ENCODE measurements at places on chromosomes 16 and 17.

DNA sequence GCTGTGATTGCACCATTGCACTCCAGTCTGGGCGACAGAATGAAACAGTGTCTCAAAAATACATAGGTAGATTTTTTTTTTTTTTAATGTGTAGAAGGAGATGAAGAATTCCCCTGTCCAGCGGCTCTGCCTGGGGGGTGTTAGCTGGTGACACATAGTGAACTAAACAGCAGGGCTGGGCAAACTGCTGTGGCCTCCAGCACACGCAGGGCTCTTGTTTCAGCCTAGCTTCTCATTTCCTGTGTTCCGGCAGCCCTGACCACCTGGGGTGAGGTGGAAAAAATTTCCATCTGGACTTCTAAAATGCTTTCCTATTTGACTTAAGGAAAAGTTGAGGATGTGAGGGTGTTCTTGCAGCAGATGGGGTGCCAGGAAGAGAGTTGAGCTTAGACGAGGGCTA is 33.3 kb upstream of the RGS9 start:
- DNase-seq, result no peak

DNA sequence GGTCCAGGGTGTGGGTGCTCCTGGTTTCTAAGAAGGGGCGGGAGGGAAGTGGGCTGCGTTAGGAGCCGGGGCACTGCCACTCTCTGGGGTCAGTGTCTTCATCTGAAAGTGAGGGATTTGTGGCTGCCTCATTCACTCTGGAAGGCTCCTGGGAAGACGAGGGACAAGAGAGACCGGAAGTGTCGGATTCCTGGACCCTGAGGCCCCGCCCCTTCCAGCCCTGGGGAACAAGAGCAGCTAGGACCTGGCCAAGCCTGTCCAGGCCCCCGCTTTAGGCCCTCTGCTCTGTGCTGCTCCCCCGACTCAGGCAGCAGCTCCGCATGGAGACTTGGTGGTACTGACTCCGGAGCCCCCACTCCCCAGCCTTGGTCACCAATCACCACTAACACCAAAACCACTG is 6.5 kb downstream of the LGALS3BP start:
- DNase-seq, result no peak

GRCh38 chr17:225551-225950 is 44.1 kb upstream of the DOC2B start:
- DNase-seq, result no peak

DNA sequence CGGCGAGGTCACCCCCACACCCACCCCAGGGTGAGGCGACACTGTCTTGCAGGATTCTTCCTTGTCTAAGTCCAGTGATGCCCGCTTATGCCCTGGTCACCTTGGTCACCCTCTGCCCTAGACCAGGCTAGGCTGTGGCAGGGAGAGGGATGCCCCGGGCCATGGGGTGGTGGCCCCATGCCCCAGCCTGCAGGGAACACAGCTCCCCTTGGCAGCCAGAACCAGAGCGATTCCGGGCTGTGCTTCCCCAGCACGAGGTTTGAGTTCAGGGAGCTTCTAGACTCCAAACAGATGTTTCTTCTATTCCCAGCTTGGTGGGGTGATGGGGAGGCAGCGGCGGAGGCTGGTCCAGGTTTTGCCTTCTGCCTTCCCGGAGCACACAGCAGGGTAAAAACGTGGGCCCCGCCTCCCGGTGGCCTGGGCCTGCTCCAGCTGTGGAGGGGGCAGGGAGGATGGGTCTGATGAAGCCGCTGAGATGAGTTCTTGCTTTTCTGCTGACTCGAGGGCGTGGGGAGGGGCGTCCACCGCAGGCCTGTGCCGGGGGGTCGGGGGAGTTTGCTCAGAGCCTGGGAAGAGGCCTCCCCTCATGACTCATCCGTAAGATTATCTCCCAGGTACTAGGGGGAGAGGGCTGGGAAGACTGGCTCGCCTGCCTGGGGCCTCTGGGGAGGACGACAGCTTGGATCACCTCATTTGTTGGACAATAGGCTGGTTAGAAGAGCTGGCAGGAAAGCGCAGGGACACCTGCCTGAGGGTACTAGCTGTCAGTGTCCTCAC is 15.4 kb downstream of the SMTNL2 start:
- DNase-seq, result no peak

- DNase-seq, result no peak
Measured at GRCh38 chr17:29162909-29163341, 17.3 kb downstream of the MYO18A start.

DNA sequence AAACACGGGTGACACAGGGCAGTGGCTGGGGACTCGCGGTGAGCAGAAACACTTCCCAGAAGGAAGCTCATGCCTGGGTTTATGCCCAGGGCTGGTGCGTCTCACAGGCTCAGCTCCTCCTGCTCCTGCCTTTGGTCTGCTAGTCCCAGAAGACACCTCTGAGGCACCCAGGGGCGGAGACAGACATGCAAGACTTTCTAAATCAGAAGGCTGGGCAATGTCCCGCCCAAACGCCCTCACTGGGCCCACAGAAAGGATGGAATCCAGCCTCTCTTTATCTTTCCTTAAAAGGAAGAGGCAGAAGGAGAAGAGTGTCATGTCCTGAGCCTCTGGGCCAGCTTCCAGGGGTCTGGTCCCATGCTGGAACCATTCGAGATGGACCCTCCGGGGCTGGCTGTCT is 197.7 kb upstream of the RPL38 start:
- DNase-seq, result no peak

GRCh38 chr17:43442711-43443110 is 41.1 kb upstream of the DHX8 start:
- no peak for DNase-seq

- DNase-seq, result peak; percentile 44
Measured at GRCh38 chr17:80780381-80781198, 211.1 kb upstream of the CHMP6 start.

DNA sequence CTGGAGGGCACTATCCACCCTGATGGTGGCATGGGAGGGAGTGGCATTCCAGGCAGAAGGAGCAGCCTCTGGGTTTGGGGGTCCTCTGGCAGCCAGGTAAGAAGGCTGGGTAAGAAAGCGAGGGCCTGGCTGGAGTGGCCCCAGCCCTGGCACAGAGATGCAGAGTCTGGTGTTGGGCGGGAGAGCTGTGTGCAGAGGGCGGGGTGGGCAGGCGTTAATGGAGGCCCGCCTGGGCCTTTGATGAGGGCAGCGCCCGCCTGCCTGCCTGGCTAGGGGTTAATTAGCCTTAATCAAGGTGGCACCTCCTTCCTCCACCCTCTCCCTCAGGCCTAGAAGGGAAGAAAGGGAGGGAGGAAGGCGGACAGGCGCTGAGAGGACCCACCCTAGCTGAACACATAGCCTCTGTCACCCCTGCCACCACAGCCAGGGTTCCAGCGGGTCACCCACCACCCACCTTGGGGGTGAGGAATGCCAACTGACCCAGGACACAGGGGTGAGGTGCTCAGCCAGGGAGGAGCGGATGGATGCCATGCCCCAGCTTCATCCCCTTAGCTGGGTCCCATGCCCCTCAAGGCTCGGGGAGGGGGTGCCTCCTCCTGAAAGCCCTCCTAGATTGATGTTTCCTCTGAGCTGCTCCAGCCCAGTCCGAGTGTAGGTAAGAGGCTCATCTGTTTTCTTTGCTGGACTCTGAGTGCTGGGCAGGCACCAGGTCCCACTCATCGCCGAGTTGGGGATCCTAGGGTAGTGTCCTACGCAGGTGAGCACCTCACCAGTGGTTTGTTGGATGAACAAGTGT is 13.4 kb upstream of the FAM83G start:
- no peak for DNase-seq

DNA sequence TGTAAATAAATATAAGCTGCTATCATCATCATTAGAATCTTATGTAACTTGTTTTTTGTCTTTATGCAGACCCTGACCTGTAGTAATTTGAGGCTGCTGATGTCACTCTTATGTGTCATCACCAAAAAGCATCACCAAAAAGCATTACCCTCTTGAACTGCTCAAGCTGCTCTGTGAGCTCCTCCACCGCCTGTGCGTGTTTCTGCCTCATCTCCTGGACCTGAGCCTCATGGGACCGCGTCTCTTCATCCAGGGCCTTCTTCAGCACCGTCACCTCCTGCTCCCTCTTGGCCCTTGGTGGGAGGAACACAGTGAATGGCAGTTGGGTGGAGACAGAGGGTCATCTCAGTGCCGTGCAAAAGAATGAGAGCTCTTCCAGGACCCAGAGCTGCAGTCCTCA is 82.4 kb downstream of the NDE1 start:
- no peak for DNase-seq

DNA sequence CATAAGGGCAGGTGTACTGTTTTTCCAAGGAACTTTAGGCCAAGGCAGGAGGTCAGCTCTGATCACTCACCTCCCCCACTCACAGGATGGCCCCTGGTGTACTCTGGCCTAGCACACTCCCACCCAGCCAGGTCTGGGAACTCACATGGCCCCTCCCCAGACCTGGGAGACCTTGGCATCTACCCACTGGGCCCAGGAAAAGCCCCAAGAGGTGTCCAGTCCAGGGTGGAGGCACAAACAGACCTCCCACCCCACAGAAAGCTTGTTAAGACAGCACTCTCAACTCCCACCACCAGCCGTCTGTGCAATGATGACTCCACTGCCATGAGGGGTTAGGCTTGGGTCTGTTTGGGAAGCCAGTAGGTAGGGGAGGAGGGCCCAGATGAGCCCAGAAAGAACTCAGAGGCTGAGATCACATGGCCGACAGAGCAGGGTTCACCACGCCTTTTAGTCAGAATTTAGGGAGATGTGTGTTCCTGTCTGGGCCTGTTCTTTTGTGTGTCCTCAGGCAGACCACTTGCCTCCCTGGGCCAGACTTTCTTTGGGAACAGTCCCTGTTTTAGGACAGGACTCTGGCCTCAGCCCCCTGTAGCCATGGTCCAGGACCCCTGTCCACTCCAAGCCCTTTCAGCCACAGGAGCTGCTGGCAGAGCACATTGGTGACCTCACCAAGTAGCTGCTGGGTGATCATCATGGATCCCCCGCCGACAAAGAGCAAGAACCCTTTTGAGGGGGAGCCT is 12.1 kb upstream of the CBFB start:
- no peak for DNase-seq

GRCh38 chr16:58937661-58938060 is 203.5 kb upstream of the GOT2 start:
- DNase-seq, result no peak

- no peak for DNase-seq
Measured at GRCh38 chr16:35798885-35799426, 2339.5 kb downstream of the TP53TG3F start.

- no peak for DNase-seq
Measured at GRCh38 chr16:19885451-19886072, 914 bp upstream of the GPRC5B start.

DNA sequence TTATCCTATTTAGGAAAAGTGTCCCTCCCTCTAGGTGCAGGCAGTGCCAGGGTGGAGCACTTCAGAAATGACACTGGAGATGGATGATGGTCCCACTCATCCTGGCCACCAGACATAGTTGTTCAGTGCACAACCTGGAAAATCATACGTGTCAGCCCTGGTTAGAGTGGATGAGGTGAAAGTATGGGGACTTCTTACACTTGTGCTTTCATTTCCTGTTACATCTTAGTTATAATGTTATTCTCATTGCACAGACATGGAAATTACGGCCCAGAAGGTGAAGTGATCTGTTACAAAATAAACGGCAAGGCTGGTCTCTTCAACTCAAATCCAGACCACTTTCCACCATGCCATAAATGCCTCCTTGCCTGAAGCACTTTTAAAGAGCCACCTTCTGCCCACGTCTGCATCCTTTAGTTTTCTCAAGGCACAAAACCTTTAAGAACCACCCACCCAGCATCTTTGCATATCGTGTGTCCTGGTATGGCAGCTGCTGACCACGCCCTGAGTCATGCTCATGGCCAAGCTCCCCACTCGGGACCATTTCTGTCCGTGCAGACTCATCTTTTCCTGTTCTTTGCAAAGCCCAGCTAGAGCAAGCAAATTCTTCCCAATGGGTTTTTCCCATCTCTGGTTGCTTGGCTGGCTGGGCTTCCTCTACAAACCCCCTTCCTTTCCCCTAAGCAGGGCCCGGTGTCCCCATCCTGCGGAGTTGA is 22.4 kb downstream of the TBC1D3B start:
- DNase-seq, result no peak

DNA sequence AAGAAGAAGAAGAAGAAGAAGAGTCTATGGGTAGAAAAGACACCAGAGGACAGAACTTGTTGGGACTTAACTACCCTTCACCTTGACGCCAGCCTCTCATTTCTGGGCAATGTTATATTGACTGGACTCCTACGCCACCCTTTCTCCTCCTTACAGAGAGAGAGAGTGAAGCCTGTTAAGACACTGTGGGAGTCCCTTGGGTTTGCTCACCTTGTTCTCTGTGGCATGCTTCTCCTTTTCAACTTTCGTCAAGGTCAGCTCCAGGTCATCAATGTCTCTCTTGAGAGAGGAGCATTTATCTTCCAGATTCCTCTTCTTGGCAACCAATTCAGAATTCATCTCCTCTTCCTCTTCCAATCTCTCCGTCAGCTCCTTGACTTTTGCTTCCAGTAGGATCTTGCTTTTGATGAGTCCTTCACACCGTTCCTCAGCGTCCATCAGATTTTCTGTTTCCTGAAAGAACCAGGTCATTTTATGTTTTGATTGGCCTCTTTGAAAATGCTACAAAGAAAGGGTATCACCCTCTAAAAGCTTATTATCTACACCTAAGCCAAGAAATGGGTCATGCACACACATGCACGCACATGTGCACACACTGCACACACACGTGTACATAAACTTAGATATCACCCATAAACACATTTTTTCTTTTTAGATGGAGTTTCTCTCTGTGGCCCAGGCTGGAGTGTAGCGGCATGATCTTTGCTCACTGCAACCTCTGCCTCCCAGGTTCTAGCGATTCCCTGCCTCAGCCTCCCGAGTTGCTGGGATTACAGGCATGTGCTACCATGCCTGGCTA is 48.8 kb downstream of the MYH13 start:
- DNase-seq, result no peak

GRCh38 chr16:78368121-78369102 is 269.0 kb downstream of the WWOX start:
- DNase-seq, result no peak

DNA sequence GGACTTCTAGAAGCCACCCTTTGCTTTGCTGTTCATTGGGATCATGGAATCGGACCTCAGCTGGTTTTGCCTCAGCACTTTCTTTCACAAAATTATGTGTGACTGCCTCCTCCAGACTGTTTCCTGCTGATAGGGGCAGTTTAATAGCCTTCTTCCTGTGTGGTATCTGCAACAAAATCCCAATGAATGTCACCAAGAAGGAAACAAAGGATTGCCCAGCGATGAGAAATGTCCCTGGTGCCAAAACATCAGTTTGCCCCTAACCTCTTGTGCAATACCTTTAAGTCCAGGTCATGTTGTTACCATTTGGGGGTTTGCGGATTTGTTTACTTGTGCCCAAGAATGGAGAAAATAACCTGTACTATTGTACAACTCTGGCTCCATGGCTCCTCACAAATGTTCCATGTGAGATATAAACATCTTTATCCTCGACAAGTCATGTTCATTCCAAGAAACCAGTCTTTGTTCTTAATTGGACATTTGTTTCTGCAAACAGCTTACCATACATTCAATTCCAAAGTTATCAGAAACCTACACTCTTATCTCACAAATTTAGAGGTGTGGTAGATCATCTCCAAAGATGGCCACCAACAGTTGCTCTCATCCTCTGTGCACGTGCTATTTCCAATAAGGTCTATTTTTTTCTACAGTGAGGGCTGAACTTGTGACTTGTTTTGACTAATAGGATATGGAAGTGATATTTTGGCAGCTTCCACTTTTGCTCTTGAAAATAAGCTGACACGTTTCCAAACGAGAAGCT is 14.8 kb downstream of the TAC4 start:
- no peak for DNase-seq

GRCh38 chr17:29918922-29919856 is 10.8 kb downstream of the SSH2 start:
- DNase-seq, result no peak

GRCh38 chr17:75693500-75694481 is 26.7 kb downstream of the SAP30BP start:
- DNase-seq, result no peak

GRCh38 chr17:58920773-58921172 is 165.1 kb downstream of the PPM1E start:
- DNase-seq, result no peak

Data from stimulated activated CD4-positive, alpha-beta T cell treated with anti-CD3 and anti-CD28 coated beads, Interleukin-4, amount 100 ng/mL, for 4 hours (primary cell).